ENCODE measurements at places on chromosomes 1 and 21.

- DNase-seq: no peak
Observed at GRCh38 chr1:84573481-84573966, 716 bp downstream of the CTBS start.

DNA sequence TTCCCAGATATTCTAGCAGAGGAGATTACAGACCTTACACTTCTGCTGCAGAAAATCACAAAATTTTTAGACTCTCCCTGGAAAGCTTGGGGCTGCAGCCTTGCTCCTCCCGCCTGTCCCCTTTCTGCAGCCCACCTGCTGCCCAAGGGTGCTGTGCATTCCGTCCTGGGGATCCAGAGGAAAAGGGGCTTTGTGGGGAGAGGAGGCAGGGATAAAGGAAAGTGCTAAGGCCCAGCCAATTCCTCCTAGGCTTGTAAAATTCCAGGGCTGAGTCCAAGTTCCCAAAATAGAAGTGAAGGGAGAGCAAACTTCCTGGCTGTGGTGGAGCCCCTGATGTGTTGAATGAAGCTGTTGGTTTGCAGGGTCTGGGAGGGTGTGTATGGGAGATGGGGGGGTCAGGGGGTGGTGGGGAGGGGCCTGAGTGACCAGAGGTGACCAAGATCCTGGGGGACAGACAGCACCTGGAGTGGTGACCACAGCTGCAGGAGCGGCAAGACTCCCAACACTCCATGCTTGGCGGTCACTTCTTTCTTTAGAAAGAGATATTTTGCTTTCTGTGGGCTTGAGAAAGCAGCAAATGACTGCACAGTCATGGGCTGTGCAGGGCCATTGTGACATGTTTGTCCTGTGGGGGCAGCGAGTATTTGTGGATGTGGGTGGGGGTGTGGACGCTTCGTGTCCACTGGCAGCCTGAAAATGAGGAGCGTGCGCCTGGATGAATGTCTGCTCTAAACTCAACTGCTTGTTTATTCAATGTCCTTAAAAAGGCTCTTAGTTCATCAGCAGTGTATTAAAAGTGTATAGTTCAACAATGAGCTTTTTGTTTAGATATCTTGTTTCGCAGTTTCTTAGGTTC lies 68.4 kb downstream of the TLR5 start:
- no peak for DNase-seq

DNA sequence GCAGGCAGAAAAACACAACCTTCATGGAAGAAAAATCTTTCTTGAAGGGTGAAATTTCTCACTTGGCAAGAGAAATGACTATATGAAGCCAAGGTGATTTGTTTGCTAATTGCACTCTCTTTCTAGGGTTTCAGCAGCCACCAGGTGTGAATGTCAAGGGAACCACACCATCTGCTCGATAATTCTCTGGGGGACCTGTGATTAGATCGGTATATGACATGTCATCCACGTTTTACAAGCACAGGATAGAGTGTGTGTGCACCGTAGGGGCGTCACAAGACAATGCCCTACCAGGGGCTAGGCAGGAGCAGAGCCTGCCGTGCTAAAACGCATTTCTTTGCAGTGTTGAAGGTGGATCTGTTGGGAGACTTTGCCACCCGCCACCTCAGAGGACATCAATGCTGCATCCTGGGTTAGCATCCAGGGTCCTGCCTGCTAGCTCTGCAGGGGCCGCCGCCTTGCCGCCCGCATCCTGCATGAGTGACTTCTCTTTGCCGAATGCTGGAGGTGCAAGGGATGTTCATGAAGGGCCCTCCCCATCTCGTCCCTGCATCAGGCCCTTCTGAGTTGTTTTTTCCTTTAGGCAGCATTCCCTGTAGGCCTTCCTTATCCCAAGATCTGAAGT lies 37.8 kb upstream of the CCSAP start:
- DNase-seq: no peak

DNA sequence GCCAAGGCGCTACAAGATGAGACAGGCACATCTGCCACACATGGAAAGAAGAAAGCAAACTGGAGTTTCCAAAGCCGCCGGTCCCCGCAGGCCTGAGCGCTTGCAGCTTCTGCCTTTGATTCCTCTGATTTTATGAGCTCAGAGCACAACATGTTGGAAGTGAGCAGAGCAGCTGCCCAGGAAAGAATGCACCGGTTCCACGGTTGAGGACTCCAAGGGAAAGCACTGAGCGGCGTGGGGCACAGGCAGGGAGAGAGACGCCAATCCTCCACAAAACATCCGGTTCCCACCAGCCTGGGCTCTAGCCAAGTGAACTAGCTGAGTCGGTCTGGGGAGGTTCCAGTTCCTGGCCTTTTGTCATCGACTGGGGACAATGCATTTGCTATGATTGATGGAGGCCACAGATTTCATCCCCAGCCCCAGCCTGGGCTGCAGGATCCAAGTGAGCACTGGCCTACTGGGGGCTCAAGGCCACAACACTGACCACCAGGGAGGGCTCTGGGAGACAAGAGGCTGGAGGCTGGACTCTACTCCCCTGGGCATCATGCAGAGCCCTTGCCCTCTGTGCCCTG lies 253.1 kb upstream of the IRF2BP2 start:
- no peak for DNase-seq

DNA sequence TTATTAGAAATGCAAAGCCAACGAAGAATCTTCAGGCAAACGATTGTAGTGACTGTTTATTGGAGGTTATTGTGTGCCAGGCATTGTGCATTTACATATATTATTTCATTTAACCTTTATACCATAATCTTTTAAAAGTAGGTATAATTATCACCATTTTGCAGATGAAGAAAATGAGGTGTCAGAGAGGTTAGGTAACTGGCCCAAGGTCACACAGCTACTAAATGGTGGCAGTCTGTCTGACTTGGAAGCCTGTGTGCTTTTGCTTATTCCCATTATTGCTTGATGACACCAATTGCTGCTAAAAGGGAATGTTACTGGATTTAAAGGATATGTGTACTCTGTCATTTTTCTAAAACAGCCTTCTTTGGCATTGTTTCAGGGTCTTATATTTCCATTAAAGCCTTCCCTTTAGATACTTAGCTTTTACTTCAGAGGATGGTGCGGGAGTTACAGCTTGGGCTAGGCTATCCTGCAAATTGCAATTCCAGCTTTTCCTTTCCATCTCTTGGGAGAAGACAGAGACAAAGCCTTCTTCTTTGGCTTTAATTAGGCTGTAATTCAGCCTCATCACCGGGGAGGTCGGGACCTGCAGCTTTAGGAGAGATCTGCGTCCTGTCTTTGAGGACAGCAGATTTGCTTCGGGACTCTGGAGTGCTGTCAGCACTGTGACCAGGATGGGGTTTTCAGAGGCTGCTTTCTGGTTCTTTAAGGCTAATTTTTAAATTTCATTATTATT lies 37.4 kb upstream of the ERRFI1 start:
- DNase-seq: no peak
